ENCODE measurements at places on chromosomes 1 and 21. TPM values are rescaled to one million over a fixed set of nuclear protein-coding genes. Genes with fewer than 3 reads are reported as not detected.

TTC34 gene
- total RNA-seq = 0.29 TPM

ARHGEF16 gene
- 0.57 TPM for total RNA-seq

S100A10 gene
- 55.6 TPM for total RNA-seq

ARF1 gene
- total RNA-seq = 567 TPM

GJA8 gene
- total RNA-seq = not detected

CNR2 gene
- total RNA-seq = not detected

CHIA gene
- not detected for total RNA-seq

TFF1 gene
- not detected for total RNA-seq

ILDR2 gene
- total RNA-seq = 0.14 TPM

FAM110D gene
- not detected for total RNA-seq

CFAP45 gene
- 0.44 TPM for total RNA-seq

DDI2 gene
- 19.0 TPM for total RNA-seq

MTARC1 gene
- 0.14 TPM for total RNA-seq
